ENCODE measurements at places on chromosomes 2 and 18.

GRCh38 chr18:9248661-9249060, 85.9 kb upstream of the TWSG1 start:
- DNase-seq = no peak

DNA sequence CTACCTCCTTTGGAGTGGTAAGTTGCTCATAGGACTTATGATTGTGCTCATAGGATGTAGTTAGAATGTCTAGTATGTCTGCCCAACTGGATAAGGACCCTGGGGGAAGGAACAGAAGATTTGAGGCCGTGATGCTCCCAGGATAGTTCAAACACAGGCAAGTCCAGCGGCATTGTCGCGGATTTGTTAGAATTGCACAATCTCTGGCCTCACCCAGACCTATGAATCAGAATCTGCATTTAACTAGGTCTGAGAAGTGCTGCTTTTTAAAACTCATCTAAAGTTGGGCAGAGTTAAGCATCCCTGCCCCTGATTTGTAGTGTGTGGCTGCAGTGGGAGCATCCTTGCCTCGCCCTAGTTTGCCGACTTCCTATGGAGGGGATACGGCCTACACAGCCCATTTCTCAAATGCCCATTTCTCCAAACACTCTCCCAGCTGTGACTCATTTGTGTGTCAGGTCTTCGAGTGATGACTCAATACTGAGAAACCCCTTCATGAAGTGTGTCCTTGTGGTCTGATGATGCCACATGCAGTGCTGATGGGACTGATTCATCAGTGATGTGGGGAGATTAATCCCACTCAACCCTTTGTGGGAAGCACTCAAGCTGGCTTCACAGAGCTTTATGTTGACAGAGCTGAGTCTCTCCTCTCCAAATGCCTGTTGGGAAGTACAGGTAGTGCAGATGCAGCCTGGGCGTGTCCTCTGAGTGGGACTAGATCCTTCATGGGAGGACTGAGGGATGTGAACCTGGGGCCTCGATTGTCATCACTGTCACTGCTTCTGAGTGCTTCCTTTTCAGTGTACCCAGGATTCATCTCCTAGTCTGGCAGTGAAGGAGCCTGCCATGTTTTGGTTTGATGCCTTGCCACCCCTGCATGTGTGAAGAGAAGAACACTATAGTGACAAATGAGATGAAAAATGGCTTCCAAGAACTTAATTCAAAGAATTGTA, 18.7 kb downstream of the SMIM21 start:
- no peak for DNase-seq

DNA sequence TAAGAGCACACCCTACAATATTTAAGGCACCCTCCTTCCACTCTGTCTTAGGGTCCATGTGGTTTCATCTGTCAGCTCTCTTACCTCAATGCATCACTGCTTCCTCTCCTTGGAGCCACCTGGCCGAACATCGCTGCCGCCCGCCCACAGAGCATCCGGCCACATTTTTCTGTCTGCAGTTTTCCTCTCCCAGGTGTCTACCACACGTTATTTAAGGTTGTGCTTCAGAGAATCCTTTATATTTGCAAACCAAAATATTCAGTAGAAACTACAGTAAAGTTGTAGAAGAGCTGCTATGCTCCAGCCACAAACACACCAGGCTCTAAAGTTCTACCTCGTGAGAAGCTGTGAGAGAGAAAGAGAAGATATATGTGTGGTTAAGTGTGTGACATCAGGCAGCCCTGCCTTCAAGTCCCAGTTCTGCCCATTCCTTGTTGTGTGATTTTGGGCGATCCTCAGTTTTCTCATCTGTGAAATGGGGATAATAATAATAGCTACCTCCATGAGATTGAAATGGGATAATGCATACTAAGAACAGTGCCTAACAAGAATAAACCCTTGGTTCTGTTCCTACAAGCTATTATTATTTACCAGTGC, 4.9 kb upstream of the STK17B start:
- DNase-seq = no peak

DNA sequence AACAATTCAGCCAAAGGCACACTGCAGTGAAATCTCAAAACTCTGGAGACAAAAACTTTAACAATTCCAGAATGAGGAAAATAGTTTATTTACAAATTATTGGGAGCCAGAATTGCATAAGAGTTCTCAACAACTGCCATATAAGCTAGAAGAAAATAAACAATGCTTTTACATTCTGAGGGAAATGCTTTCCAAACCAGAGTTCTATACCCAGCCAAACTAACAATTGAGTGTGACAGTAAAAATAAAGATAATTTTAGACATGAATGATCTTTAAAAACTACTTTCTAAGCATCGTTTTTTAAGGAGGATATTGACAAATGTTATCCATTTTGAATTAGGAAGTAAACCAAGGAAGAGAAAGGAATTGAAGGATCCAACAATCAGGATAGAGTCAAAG, 271.4 kb downstream of the DYSF start:
- DNase-seq = no peak

DNA sequence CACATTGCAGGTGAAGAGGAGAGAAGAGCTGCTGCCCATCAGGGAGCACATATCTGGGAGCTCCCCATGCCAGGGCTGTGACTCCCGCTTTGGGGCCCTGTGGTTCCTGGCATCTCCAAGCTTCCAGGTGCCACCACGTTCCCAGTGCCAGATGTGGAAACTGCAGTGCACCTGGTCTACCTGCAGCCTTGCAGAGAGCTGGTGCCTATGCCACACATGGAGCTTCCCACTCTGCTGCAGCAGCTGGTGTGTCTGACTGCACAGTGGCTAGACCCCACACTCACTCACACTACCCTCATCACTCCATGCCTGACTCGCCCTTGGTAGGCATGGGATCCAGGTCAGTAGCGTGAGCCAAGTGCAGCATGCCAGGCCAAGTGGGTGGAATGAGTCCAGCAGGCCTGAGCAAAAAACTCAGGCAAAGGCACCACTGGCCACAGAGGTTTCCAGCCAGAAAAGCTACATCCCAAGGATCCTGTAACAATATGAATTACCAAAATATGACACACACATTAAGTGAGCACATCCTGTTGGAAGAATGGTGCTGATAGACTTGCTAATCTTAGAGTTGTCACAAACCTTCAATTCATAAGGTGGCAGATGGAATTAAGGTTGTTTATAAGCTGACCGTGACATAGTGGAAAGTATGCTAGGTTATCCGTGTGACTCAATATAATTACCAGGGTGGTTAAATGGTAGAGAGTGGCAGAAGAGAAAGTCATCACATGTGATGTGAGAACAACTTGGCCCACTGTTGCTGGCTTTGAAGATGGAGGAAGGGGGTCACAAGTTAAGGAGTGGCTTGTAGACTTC, 150.9 kb downstream of the EHBP1 start:
- no peak for DNase-seq

- DNase-seq = no peak
These were observed 134.1 kb downstream of the FMNL2 start for GRCh38 chr2:152468899-152469692.

- DNase-seq = no peak
These were observed at the start of gene VAMP5 for GRCh38 chr2:85584354-85584856. TSS of gene VAMP5 (plus strand) at chr2:85584431. CDS start at chr2:85584491, 60 bp downstream.

DNA sequence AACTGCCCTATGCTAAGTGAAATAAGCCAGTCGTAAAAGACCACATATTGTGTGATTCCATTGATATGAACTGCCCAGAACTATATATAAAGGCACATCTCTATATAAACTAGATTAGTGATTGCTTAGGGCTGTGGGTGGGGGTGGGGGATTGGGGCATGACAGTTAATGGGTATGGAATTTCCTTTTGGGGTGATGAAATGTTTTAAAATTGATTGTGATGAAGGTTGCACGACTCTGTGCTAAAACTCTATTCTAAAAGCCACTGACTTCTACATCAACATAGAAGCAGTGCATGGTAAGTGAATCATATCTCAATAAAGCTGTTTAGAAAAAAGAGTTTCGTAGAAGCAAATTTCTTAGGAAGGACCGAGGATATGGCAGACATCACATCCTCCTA, 53.0 kb downstream of the CDCA7 start:
- no peak for DNase-seq

DNA sequence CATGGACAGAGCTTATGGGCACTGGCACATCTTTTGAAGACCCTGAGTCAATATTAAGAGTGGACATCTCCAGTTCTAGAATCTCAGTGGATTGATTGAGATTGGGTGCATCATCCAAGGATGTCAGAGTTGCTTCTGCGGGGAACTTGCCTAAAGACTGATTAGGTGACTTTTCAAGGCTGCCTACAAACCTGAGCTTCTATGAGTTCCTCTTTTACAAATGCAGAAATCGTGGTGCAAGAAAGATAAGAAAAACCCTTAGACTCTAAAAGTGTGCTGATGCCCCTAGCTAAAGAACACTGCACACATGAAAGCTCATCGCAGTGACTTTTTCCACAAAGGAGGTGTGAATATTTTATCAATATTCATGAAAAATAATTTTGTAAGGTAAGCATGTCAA, 86.8 kb upstream of the NEDD4L start:
- no peak for DNase-seq

- DNase-seq = no peak
These were observed 104.5 kb downstream of the GPD2 start for GRCh38 chr2:156540706-156541105.

GRCh38 chr2:22596306-22596705, 788.7 kb upstream of the KLHL29 start:
- DNase-seq = no peak

DNA sequence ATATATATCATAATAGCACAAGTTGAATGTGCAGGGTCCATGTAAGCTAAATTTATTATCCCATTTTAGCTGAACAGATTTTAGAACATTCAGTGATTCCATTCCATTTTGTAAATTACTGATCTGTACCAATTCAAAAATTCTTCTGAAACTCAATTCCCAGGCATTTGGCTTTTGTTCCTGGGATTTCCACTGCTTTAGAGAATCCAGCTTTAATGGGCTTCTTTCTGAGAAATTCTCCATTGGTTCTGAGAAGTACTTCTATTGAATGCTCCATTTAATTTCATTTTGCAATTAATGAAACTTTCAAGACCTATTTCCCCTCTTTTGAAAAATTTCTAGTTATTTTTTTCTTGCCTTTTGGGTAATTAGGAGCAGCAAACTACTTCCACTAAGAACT, 36.8 kb downstream of the BCL2 start:
- DNase-seq = no peak

GRCh38 chr2:100383954-100384353, 33.5 kb downstream of the CHST10 start:
- no peak for DNase-seq

DNA sequence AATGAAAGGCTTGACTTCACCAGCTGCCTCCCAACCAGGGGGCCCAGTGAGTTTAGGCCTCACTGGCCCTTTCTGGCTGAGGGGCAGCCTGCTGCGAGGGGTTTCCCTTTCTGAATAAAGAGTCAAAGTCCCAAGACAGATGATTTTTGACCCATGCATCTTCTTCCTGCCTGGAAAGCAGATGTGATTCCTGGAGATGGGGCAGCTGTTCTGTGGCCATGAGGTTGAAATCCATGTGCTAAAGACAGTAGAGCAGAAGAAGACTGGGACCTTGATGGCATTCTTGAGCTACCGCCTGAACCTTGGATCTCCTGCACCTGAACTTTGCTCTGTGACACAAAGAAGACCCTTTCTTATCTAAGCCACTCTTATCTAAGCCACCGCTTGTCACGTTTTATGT, 19.8 kb downstream of the HPCAL1 start:
- DNase-seq = no peak

GRCh38 chr2:120926463-120927264, 191.0 kb downstream of the GLI2 start:
- no peak for DNase-seq

DNA sequence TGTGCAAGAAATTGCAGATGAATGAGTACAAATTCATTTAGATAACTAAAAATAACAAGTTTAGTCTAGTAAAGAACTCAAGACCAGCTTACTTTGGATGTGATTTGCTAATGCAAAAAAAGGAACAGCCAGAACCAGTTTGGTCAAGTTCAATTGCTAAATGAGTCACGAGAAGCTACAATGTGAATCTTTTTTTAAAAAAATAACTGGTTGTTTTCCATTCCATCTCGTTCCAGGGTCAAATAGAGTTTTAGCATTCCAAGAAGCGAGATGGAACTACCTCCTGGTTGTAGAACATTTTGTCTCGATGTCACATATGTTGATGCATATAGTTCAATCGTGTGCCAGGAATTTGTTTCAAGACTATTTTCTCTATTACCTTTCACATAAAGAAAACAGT, 65.0 kb upstream of the IKZF2 start:
- no peak for DNase-seq

DNA sequence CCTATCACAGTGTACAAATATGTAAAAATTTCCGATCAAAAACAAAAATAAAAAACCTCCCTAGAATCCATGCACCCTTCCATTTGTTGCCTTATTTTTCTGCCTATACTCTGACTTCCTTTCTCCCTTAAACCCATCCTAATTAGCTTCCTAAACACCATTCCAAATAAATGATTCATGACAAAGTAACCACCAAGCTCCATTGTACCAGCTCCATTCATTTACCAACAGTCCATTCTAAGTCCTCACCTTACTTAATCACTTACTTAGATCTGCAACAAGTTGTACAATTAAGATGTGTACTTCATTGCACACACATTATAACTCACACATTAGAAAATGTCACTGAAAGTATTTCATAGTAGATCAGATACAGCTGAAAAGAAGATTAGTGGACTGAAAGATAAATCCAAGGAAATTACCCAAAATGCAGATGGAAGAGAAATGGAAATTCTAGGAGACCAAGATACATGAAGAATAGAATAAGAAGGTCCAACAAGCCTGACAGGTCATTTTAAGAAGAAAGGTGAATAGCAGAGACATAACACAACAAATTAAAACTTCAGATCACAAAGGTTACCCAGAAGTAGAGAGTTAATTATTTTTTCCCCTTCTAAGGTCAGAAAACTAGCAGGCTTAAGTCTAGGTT, 154.6 kb downstream of the DYM start:
- no peak for DNase-seq

- DNase-seq = no peak
These were observed 96.8 kb downstream of the MSH2 start for GRCh38 chr2:47499621-47500309.

DNA sequence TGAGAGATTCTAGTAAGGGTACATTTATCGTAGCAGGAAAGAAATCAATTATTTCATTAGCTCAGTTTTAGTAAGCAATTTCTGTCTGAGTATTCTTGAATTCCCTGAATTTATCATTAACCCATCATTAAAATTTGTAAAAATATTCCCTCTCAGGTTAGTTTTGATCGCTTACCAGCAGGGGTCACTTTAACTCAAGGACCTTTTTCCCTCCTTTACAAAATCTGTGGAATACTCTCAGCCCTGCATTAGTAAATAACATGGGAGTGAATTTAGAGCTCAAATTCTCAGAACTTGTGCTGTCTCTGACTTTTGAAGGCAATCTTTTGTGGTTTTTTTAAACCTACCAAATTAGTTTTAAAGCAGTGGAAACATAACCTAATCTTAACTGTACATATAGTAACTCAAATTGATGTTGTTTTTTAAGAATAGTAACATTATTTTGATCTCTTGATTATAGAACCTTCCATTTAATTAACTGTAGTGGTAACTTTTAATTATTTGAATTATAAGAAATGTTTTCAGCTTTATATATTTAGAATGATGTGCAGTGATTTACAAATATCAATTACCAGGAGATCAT, 97.2 kb downstream of the AGPS start:
- DNase-seq = no peak

Measured in neural crest cell (in vitro differentiated cells).